ENCODE measurements at places on chromosomes 6 and 20. TPM values are rescaled to one million over a fixed set of nuclear protein-coding genes. Genes with fewer than 3 reads are reported as not detected.

FAM217A gene
- not detected for total RNA-seq

GLP1R gene
- total RNA-seq, result not detected

THBD gene
- total RNA-seq, result 0.13 TPM

DEFB132 gene
- not detected for total RNA-seq

PRDM1 gene
- 0.94 TPM for total RNA-seq

NCOA6 gene
- 24.3 TPM for total RNA-seq

TRAPPC3L gene
- total RNA-seq, result not detected

DNA sequence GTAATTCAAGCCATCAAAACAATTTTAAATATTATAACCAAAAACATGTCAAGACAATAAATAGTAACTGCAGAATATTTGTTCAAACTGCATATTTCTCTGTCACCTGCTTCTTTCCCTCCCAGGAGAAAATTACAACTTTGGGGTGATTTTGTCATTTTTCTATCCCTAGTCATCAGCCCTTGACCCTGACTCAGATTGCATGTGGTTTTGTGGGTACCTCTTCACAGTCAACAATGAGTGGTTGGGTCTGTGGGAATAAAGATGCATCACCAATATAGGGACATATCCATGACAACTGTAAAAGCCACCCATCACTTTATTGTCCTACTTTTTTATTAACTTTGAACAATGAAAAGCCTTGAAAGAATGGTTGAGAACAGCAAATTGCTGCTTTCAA is 7.3 kb downstream of the COL10A1 start:
- no peaks in the 10 kb centered on the region for H3K27me3 ChIP-seq
- H3K4me3 ChIP-seq, result no peak overlapping the region
- H3K4me1 ChIP-seq, result no peaks in the 10 kb centered on the region
- no peak for DNase-seq
- no peak overlapping the region for H3K27ac ChIP-seq

- H3K4me3 ChIP-seq, result no peak overlapping the region
- H3K4me1 ChIP-seq, result no peaks in the 10 kb centered on the region
- H3K27ac ChIP-seq, result no peak overlapping the region
- no peaks in the 10 kb centered on the region for H3K36me3 ChIP-seq
Observed at GRCh38 chr20:57000441-57000968, 265.9 kb downstream of the BMP7 start.

- H3K4me1 ChIP-seq, result no peaks in the 10 kb centered on the region
- DNase-seq, result no peak
- no peak overlapping the region for H3K4me3 ChIP-seq
- H3K36me3 ChIP-seq, result no peaks in the 10 kb centered on the region
- no peak overlapping the region for H3K27ac ChIP-seq
Observed at GRCh38 chr6:18078866-18079265, 43.6 kb downstream of the NHLRC1 start.

DNA sequence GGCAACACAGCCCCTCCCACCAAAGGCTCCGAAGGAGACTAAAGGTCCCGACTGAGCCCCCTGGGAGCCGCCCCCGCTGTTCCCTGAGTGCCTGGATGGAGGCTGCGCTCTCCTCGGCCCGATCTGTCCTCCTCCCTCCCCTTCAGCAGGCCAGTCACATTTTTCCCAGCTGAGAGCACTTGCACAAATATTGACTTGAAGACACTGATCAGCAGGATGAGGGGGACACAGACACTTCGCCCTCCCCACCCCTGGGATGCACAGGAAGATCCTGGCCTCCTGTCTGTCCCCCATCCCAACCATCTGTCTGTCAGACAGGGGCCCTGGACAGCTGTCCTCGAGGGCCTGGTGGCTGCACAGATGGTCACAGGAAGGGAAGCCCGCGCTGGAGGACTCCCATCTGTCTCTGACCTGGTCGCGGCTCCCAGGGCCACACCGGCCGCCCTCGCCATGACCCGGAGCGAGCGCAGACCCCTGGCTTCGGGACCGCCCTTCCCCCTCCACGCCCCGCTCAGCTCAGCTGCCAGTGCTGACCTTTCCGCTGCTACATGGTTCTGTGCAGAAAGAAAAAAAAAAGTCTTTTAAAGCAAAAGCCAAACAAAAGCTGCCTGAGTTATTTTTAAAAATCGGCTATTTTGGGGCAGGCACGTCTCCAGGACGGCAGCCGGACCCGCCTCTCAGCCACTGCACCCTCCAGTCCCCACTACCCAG is 11.1 kb downstream of the LAMA5 start:
- H3K36me3 ChIP-seq, result no peaks in the 10 kb centered on the region
- no peak for DNase-seq

DNA sequence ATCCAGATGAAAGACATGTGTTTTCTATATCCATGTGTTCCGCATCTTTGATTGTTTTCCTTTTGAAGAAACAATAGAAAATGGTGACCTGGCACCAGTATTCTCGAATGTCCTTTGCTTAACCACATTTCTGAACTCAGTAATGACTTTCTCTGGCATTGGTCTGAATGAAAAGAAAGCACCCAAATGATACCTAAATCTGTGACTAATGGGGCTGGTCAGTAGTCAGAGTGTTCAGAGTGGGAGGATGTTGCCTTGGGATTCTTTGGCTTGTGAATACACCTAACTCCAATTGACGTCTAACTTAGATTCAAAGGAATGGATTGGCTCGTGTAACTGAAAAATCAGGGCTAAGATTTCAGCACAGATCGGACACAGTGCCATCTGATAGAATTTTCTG is 27.1 kb downstream of the PARD6B start:
- H3K27me3 ChIP-seq, result no peaks in the 10 kb centered on the region
- H3K4me1 ChIP-seq, result no peaks in the 10 kb centered on the region
- no peak for DNase-seq
- no peak overlapping the region for H3K27ac ChIP-seq
- H3K4me3 ChIP-seq, result no peak overlapping the region
- H3K36me3 ChIP-seq, result no peaks in the 10 kb centered on the region

DNA sequence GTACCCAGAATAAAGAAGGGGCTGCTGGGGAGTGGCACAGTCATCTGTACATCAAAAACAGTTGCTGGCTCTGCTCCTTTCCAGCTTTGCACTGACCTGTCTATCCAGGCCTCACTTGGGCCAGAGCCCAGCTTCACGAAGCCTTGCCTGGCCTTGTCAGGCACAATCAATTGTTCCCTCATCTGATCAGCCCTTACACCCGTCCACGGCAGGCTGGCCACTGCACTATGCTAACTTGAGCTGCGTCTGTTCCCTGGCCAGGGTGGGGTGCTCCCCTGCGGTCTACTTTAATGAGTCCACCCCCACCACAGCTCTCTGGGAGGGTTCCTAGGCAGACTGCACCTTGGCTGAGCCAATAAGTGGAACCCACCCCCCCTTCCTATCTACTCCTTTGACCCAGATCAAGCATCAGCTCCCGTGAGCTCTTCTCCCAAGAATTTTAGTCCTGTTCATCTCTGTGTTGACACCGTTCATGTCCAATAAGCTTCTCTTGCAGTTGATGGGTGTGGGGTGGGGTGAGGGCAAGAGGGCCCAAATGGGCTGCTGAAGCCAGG is 74.3 kb upstream of the MLN start:
- peaks cover 4% of the 10 kb centered on the region for H3K4me1 ChIP-seq
- H3K36me3 ChIP-seq, result no peaks in the 10 kb centered on the region
- H3K4me3 ChIP-seq, result no peak overlapping the region
- H3K27me3 ChIP-seq, result no peaks in the 10 kb centered on the region
- no peak overlapping the region for H3K27ac ChIP-seq

- H3K4me3 ChIP-seq, result no peak overlapping the region
- H3K36me3 ChIP-seq, result peaks cover 1% of the 10 kb centered on the region
- peak overlapping the region; percentile 87 for H3K27ac ChIP-seq
Observed at GRCh38 chr20:44601801-44602204, 19.4 kb downstream of the PKIG start.

- peak overlapping the region; percentile 19 for H3K4me3 ChIP-seq
- no peak overlapping the region for H3K27ac ChIP-seq
- DNase-seq, result no peak
- H3K27me3 ChIP-seq, result peaks cover 19% of the 10 kb centered on the region
- peaks cover 6% of the 10 kb centered on the region for H3K4me1 ChIP-seq
Observed at GRCh38 chr6:154996016-154996590, 988 bp downstream of the TIAM2 start.

GRCh38 chr6:167487749-167488664 is 163.1 kb downstream of the TTLL2 start:
- DNase-seq, result no peak
- H3K36me3 ChIP-seq, result no peaks in the 10 kb centered on the region
- no peaks in the 10 kb centered on the region for H3K4me1 ChIP-seq

DNA sequence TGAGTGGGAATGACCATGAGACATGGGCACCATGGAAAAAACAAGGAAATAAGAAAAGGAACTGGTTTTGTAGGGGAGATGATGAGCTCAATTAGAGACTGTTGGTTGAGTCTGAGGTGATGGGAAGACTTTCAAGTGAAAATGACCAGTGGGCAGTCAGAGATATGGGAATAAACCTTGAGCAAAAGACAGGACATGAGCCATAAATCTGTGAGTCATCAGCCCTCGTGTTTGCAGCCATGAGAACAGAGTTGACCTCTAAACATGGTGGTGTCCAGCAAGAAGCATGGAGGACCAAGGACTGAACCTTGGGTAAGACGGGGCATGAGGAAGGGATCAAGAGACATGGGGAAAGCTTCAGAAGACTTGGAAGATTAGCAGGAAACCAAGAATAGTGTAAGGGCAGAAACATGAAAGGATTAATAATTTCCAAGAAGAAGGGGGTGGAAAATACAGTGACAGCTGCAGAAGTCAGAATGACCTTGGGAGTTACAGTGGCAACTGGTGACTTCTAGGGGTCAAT is 280.6 kb upstream of the PRDM1 start:
- H3K4me1 ChIP-seq, result peaks cover 15% of the 10 kb centered on the region
- H3K36me3 ChIP-seq, result no peaks in the 10 kb centered on the region
- peaks cover 1% of the 10 kb centered on the region for H3K27me3 ChIP-seq
- H3K4me3 ChIP-seq, result no peak overlapping the region
- DNase-seq, result no peak

- no peaks in the 10 kb centered on the region for H3K4me1 ChIP-seq
- no peak for DNase-seq
- no peaks in the 10 kb centered on the region for H3K27me3 ChIP-seq
- no peak overlapping the region for H3K27ac ChIP-seq
- H3K4me3 ChIP-seq, result no peak overlapping the region
Observed at GRCh38 chr6:126308362-126308761, 31.6 kb upstream of the CENPW start.

- H3K4me3 ChIP-seq, result no peak overlapping the region
- H3K4me1 ChIP-seq, result no peaks in the 10 kb centered on the region
- no peak overlapping the region for H3K27ac ChIP-seq
- DNase-seq, result no peak
Observed at GRCh38 chr20:40265825-40266533, 423.1 kb downstream of the MAFB start.

DNA sequence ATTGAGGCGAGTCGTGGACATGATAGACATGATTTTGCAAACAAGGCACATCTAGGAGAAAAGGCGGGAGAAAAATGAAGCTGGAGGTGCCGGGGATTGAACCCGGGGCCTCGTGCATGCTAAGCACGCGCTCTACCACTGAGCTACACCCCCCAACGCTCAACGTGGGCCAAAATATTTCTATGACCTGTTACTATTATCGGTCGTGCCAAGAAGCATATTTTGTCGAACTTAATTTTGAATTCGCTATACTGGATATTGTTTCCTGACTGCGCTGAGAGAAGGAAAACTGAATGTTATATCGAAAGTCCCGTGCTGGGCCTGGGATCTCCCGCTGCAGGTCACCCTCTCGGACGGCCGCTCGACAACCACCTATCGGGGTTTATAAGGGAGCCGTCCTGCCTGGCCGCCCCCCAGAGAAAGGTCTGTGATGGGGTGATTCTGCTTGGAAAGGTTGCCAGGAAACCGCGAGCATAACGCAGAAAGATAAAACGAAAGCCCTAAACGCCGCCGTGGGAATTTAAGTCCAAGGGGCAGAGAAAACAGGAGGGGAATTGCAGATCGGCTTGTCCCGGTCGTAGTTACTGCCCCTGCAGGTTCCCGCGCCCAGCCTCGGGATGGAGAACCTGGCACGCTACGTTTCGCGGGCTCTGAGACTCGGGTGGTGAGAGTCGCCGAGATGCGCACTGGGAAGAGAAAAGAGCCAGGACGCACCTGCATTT is 60.0 kb downstream of the TRIM27 start:
- peak overlapping the region; percentile 96 for H3K27ac ChIP-seq
- H3K4me3 ChIP-seq, result peak overlapping the region; percentile 95
- peaks cover 5% of the 10 kb centered on the region for H3K36me3 ChIP-seq
- H3K27me3 ChIP-seq, result no peaks in the 10 kb centered on the region
- peaks cover 40% of the 10 kb centered on the region for H3K4me1 ChIP-seq

DNA sequence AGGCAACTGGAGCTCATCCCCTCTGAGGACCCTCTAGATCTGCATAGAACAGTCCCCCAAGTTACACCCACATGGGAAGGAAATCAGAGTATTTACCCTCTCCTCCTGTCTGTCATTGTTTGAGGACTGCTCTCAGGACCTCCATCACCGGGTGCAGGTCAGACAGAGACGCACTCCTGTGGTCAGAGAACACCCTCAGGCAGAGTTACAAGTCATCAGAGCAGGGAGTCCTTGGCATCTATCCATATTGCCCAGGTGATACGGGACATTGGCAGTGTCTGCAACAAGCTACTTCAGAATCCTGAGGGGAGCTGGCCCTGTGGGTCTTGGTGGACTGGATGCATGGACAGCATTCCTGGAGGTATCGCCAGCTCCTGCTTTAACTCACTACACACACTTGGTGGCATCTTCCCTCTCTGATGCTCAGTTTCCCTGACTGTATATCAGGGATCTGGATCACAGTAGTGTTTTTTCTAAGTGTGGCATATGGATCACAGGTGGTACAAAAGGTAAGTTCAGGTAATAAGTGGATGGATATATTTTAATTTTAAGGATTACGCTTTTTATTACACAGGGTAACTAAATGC is 15.1 kb upstream of the ISM1 start:
- H3K27ac ChIP-seq, result no peak overlapping the region
- no peak for DNase-seq
- no peaks in the 10 kb centered on the region for H3K36me3 ChIP-seq

DNA sequence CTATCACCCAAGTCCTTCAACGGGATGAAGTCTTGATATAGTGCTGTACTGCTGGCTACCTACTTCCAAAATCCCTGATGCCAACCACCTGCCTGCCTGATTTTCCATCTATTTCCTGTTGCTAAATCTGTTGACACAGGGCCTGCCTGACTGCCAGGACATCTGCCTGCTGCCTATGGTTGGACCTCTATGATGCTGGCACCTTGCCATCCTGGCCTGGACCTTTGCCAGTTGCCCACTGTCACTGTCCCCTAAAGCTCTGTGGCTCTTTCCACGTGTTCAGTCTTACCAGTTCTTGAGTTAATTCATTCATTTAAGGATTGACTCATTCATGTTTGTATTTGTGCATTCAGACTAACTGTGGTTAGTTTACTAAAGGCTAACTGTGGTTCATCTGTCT is 9.2 kb upstream of the RGS17 start:
- H3K27me3 ChIP-seq, result peaks cover 8% of the 10 kb centered on the region
- H3K4me3 ChIP-seq, result no peak overlapping the region
- H3K27ac ChIP-seq, result no peak overlapping the region
- no peaks in the 10 kb centered on the region for H3K36me3 ChIP-seq

GRCh38 chr6:13920552-13920951 is 4.2 kb upstream of the RNF182 start:
- no peaks in the 10 kb centered on the region for H3K36me3 ChIP-seq
- no peak overlapping the region for H3K27ac ChIP-seq
